ENCODE measurements at places on chromosomes 6 and 20.

GRCh38 chr6:158649289-158650143, at the start of gene SYTL3:
SYTL3 (plus strand) TSS chr6:158650054; CDS start chr6:158663269, 13,215 bp downstream.
- peak; percentile 23 for DNase-seq

- DNase-seq, result no peak
Observed at GRCh38 chr6:159311618-159312017, 142.4 kb downstream of the FNDC1 start.

- DNase-seq, result no peak
Observed at GRCh38 chr6:111788379-111789276, 84.6 kb downstream of the FYN start.

- DNase-seq, result no peak
Observed at GRCh38 chr6:51139950-51140385, 321.3 kb downstream of the TFAP2B start.

DNA sequence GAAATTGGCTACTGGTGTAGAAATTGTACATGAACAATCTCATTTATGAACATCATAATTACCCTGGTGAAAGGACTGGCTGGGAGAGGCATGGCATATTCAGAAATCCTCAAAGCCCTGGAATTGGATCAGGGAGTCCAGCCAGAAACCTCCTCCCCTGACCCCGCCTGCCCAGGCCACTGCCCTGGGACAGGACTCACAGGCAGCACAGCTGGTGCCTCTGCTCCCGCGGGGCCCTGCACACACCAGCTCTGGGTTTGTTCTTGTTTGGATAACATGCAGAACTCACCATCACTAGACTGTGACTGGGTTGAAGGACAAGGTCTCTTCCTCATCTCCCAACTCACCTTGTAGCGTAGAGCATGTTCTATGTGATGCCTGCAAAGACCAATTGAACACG, 56.2 kb downstream of the AGPAT4 start:
- no peak for DNase-seq

- DNase-seq, result no peak
Observed at GRCh38 chr6:11783524-11784064, 5.0 kb upstream of the ADTRP start.

GRCh38 chr6:143141442-143141841, 80.8 kb downstream of the AIG1 start:
- no peak for DNase-seq

- no peak for DNase-seq
Observed at GRCh38 chr20:43534791-43535350, 24.0 kb upstream of the SGK2 start.

GRCh38 chr6:7112741-7113313, 5.1 kb downstream of the RREB1 start:
- DNase-seq, result no peak

DNA sequence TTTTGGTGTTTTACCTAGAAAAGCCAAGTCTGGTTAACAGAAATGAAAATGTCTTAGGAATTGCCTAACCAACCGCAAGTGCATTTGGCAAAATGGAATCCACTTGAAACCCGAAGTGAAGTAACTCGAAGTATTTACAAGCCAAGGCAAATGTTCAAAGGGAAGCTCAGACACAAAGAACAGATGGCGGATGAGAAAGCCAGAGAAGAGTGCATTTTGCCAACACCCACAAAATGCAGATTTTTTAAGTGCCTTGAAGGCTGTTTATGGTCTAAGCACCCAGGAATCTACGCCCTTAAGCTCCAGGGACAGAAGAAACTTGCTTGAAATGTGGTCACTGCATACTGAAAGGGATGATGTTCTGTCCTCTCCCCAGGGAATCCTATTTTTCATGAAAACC, 70.0 kb upstream of the TBXT start:
- DNase-seq, result no peak

DNA sequence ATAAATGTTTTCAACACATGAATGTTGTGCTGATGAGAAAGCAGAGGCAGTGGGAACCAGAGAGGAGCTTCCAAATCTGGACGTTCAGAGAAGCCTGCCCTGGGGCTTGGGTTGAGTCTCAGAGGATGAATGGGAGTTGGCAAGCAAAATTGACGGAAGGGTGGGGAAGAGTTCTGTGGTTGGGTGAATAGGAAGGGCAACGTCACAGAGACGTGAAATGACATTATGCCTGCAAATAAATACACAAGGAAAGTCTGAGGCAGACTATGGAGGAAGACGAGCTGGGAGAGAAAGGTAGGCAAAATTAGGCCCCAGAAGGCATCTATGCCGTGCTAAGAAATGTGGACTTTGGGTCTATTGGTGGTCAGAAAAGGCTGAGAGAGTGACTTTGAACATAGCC, 25.2 kb upstream of the SGK1 start:
- no peak for DNase-seq

DNA sequence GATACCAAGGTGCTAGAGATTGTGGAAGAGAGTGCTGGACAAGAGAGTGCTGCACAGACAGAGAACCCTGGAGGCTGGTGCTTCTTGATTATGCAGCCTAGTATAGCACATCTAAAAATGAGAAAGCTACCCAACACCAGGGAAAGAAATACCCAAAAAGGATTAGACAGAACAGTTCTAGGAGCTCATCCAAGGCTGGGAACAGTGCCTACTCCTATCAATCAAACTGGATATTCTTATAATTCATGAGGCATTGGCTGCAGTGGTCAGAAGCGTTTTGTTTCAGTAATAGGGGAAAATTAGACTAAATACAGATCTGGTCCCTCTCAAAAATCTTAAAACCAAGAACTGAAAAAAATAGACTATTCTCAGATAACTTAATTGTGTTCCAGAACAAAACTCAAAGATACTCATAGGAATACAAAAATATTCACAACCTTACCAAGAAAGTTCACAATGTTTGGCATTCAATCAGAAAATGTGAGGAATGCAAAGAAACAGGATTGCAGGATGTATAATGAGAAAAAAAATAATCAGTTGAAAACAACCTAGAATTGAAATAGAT, 222.9 kb downstream of the EPHA7 start:
- DNase-seq, result no peak

- no peak for DNase-seq
Observed at GRCh38 chr6:165835410-165835851, 172.4 kb upstream of the PDE10A start.

Measured in activated naive CD4-positive, alpha-beta T cell (primary cell).